ENCODE measurements at places on chromosomes 12 and 14.

DNA sequence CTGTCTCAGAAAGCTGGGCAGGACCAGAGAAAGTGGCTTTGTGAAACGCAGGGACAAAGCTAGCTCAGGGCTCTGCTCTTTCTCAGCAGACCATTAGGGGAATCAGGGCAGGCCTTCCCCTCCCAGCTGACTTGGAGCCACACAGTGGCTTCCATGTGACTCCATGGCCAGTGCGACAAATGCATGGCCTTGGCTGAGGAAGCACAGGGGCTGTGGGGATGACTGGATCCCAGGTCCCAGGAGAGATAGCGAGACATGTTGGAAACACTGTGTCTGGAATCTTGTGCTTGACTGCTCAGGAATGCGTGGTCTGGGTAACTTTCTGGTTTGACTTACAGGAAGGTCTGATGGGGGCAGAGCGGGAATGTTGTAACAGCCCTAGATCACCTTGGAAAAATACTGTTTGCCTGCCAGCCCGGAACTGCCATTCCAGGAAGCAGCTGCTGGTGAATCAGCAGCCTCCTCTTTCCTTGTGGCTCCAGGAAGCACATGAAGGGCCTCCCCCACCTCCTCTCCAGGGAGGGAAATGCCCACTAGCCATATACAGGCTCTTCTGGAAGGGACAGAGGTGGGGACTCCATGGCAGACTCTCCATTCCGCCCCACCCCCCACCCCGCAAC lies 133.5 kb upstream of the HIF1A start:
- no peak for DNase-seq

DNA sequence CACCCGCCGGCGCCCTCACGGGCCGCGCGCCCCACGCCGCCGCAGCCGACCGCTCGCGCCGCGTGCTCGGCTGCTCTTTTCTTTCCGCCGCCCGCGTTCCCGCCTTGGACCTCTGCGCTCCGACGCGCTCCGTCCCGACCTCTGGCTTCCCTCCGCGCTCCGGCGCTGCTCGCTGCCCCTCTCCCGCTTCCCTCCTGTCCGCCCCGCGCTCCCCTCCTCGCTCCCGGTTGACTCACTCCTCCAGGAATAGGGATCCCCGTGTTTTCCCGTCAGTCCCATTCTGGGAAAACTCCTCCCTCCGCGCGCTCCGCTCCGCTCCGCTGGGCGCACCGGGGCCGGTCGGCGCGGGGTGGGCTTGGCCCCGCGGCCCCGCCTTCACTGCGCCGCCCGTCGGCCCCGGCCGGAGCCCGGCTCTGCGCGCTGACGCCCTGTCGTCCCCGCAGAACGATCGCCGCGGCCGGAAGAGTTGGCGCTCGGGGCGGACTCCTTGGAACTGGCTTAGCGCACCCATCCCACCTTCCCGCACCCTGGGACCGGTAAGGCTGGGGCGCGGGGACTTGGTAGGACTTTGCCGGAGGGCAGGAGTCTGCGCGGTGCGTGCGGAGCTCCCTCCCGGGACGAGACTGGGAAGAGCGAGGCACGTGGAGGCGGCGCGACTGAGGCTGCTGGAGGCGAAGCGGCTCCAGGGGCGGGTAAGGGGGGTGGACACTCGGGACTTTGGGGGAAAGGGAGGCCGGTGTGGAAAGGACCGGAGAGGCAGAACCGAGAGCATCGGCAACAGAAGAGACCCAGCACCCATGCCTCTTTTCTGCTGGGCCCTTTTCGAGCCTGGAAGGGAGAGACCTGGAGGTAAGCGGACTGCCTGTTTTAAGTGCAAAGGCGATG lies 550 bp downstream of the TEAD4 start:
- no peak for DNase-seq

GRCh38 chr12:57584050-57584449 lies 6.9 kb upstream of the PIP4K2C start:
- no peak for DNase-seq

DNA sequence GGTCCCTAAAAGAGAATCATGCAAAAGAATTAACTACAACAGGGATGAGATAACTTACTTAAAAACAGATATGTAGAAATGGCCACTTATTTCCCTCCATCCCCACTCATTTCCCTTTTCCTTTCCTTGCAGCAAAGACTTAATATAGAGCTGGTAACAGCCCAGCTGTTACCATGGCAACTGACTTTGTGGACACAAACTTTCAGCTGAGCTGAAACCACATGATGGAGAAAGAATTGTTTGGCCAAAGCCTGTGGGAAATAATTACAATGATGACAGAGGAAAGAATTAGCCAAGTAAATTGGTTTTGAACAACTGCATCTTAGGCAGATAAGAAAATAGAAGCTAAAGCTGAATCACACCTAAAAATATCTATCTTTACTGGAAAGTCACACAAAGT lies 364.9 kb downstream of the GALC start:
- no peak for DNase-seq

DNA sequence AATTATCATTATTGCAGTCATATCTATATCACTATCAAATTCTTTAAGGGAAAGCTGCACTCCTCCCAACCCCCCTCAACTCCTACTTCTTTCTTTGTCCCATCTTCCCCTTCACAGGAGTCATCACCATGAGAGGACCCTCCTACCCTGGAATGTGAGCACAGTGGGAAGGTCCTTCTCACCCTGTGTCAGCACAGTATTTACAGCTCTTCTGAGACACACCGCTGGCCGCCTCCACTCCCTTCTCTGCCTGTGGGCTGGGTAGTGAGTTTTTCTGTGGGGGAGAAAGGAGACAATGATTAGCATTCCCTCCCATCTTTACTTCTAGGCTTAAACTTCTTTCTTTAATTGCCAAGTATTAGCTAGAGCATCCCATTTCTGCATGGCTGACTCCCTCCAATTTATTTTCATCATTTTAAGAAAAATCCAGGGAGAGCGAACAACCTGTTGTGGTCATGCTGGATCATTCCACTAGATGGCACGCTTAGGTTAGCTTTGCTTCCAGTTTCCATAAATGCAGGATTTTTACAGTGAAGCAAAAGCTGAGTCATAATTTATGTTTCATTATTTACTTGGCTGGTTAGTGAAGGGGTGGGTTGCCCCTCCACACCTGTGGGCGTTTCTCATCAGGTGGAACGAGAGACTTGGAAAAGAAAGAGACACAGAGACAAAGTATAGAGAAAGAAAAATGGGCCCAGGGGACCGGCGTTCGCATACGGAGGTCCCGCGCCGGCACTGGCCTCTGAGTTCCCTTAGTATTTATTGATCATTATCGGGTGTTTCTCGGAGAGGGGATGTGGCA lies 188.5 kb downstream of the ALX1 start:
- DNase-seq: peak; percentile 30

DNA sequence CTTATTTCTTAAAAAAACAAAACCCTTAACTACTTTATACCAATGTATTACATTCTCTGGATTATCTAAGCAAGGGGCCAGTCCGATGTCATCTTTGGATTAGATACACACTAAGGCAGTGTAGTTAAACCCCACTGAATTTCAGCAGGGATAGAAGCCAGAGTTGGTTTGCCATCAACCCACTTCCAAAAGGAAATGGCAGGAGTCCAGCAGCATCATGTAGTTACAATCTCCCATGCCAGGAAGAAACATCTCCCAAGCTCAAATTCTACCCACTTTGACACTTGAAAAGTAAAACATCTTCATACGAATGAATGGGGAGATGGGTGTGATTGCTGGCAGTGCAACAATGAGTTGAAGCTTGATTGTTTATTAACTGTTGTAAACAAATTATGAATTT lies 203.5 kb upstream of the PLXNC1 start:
- DNase-seq: no peak

DNA sequence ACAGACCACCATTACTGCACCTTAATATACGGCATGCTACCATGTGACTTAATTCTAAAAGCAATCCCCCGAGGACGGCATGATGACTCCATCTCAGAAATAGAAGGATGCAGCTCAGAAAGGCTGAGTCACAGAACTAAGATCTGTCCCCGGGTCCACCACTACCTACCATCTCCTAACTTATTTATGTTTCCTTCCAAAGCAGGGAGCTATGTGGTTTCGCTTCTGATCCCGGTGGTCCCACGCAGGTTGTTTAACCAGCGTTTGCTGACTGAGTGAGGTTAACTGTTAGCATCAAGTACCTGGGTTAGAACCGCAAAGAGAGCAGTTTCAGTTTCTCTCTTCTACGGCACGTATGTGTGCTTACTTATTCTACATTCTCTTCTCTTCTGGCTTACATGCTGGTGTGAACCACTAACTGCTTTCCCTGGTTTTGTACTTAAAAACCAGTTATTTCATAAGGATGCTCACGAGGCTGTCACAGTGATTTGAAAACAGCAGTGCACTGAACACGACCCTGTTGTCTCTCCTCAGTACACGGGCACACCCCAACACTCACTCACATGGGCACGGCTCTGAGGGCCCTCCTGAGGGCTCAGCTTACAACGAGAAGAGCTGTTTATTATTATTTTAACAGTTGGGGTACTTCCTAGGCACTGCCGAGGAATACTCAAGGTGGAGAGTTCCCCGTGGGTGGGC lies 66.7 kb downstream of the CCDC88C start:
- DNase-seq: no peak

DNA sequence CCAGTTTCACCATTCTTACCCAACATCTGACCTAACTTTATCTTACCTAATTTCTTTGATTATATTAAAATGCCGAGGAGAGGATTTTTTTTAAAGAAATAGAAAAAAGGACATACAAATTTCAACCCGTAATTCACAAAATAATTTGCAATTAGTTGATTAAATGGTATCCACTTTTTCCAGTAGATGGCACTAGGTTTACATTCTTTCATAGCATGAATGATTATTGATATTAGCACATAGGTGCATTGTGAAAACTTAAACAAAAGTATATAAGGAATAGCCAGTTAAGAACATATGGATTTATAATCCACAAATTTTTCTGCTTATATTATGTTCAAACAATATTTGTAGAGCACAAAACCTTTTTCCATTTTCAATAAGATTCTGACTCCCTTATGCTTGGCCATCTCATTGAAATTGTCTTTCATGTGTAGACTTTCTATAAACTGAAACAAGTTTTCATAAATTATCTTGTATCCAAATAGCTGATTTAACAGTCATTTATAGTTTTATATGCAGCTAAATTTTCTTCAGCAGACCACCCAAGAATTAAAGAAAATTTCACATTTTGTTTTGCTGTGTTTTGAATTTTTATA lies 35.3 kb downstream of the MSRB3 start:
- no peak for DNase-seq

DNA sequence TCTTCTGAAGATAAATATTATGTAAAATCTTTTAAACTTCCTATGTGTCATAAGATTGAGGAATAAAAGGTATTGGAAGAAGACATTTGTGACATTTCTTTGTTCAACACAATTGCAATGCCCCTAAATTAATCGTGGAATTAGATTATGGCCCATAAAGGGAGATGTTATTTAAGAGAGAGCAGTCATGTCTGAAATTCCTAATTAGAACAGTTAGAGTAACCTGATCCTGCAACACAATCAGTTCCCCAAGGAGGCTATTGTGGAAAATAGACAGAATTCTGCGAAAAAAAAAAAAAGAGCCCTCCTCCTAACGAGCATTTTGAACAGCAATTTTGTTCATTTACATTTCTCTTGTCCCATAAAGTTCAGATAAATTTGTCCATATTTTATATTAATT lies 339.5 kb downstream of the PAWR start:
- no peak for DNase-seq

DNA sequence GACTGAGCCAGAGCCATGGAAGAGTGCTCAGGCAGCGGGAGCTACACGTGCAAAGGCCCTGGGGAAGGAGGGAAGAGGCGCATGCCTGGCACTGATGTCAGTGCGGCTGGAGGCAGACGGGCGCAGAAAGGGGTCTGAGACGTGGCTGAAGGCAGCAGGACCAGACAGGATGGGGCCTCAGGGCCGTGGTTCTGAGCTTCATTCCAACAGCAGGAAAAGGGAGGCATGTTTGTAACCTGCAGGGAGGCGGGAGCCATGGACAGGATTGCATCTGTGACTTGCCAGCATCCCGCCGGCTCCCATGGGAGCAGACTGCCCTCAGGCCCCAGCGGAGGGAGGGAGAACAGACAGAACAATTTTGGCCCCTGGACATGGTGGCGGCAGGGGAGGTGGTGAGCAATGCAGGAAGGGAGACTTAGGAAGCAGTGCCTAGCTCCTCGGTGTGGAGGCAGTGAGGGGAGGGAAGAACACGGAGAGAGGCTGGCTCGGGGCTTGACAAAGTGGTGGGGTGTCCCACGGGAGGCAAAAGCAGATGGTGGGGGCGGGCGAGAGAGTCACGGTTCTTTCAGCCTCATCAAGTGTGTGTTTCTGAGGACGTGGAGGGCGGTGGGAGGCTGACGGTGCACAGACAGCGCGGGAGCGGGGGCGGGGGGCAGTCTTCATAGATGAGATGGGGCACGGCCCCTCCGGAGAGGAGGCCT lies 33.3 kb upstream of the INF2 start:
- no peak for DNase-seq

DNA sequence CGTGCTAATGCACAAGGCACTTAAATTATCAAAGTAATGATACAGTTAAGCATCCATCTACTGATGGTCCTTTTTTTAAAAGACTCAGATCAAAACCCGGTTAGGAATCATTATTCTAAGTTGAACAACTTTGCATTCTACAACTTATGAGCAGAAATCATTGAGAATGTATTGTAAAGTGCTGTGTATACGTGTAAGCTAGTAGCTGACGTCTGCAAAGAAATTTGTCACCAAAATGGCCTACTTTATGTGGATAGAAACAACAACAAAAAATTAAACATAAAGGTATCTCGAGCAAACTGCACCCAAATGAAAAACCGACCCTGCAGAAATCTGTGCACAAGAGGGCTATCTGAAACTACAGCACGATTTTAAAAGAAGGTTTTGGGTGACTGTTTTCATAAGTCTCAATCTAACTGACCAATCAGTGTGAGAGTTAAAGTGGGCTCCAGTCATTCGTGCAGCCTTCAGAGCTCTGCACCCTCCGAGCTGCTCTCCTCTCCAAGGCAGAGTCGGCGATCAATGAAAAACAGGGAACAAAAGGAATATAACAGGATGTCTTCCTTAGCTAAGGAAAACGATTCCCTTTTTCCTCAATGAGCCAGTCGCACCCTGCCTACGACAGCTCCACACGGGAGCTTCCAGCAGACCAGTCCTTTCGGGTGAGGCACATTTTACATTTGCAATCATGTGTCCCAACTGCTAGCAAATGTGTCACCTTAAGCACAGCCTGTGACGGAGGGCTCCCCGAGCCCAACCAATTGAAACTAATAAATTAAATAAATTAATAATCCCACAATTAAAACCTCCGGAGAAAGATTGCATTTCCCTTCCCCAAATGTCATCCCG lies 200.7 kb upstream of the FOXN3 start:
- no peak for DNase-seq

DNA sequence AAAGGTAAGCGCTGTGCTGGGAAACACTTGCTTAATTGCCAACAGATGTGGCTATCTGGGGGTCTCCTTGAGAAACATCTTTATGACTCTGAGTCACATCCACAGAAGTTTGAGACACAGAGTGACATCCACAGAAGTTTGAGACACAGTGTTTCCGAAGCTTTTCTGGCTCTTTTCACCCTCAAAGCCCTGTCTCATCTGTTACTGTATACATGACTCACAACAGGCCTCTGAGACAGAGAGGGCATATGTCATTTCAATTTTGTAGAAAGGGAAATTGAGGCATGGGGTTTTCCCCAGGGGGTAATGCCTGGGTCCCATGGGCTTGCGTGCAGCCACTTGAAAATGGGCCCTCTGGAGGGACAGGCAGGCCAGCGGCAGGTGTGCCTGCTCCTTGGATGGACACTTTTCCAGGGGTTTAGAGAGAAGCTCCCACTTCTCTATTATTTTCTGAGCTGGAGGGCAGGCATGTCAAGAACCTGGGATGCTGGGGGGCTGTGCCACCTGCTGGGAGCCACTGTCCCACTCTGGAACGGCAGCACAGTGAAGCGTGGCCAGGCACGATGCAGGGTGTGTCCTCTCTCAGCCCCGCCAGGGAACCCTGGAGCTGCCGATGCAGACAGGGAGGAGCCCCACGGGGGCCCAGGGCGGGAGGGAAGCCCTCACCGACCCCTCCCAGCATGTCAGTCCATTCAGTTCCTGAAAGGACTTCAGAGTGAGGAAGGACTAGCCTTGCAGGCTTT lies 111.3 kb upstream of the FKBP4 start:
- no peak for DNase-seq

Data from NCI-H2081 treated with DMSO at 0.1 percent for 48 hours (cell line).